ENCODE measurements at places on chromosomes 13 and 19.

- DNase-seq, result no peak
These were observed 37.7 kb downstream of the SLC6A16 start for GRCh38 chr19:49287141-49287770.

- peak; percentile 48 for DNase-seq
These were observed 18.0 kb upstream of the PNMA8B start for GRCh38 chr19:46513461-46514236.

GRCh38 chr19:32219881-32220472, 125.4 kb upstream of the ZNF507 start:
- no peak for DNase-seq

DNA sequence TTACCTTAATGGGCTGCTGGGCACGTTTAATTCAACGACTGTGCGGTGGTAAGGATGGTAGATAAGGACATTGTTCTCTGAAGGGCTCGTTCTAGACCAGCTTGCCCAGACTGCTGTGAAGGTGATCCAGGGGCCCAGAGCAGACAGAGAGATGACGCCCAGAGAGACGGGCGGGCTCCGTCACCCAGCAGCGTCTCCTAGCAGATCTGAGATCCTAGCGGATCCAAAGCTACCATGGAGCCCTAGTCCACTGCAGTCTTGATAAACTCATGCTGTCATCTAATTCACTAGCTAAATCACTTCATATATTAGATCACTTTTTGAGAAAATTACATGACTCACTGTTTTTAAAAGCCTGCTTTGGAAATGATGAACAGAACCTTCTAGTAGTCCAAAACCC, 21.5 kb downstream of the COL4A2 start:
- no peak for DNase-seq

DNA sequence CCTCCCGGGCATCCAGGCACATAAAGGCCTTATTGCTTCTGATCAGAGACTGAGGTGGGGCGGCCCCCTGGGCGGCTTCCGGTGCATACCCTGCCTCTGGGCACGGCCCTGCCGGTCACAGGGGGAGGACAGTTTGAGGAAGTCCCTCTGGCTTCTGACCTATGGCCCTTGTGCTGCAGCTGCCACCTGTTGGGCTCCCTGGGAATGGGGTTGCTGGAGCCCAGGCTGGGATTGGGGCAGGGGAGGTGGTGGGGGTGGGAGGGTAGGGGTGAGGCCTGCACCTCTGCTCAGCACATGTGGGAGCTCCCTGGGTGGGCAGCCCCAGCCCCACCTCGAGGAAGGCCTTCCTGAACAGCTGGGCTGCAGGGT, 10.7 kb downstream of the ANO8 start:
- no peak for DNase-seq

DNA sequence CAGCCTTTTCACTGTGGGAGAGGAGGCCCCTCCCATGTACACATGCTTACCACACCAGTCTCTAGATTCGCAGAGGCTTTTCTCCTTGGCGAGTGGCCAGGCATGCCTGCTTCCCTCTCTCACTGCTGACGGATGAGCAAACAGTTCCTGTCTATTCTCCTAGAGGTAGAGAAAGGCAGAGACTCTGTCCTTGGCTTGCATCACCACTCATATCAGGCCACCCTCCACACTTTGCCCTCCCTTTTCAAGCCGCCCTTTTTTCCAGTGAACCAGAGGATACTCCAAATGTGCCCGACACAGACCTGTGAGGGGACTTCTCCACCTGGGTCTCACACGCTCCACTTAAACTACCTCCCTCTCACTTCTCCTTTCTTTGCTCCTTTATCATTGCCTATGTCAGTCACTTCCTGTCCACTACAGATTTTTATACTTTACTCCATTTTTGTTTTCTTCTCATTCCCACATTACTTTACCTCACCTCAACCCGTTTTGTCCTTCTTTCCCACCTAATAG, 284.6 kb downstream of the DNAJC15 start:
- DNase-seq, result peak; percentile 70

DNA sequence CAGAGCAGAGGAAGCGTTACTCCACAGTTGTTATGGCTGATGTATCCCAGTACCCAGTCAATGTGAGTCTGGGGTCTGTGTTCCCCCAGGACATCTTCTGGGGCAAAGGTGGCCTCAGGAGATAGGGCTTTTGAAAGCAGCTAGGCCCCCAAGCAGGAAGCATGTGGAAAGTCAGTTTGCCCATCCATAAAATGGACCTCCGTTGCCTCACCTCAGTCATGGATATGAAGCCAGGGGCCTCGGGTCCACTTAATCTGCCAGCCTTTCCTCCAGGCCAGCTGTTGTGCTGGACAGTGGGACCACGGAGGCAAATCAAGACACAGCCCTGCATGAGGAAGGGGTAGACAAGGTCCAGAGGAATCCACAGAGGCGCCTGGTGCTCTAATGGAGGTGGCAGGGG, 3.3 kb downstream of the EPS8L1 start:
- DNase-seq, result no peak

DNA sequence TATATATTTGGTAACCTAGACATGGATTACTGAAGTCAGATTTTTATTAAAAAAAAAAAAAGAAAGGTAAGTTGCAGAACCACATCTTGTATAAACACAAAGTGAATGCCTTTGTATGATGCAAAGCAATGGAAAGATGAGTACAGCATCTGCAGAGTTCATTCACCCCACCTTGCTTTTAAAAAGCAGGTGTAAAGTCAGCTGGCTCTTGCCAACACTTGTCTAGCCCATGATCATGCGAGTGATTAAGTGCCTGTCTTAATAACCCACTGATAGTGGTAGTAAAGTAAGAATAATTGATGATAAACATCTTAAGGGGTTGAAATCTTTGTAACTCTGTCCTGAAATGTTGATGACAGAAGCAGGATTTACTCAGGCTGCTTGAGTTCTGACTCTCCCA, 710.4 kb downstream of the EFNB2 start:
- DNase-seq, result no peak

- DNase-seq, result no peak
These were observed 434.5 kb downstream of the OLFM4 start for GRCh38 chr13:53463106-53463505.

DNA sequence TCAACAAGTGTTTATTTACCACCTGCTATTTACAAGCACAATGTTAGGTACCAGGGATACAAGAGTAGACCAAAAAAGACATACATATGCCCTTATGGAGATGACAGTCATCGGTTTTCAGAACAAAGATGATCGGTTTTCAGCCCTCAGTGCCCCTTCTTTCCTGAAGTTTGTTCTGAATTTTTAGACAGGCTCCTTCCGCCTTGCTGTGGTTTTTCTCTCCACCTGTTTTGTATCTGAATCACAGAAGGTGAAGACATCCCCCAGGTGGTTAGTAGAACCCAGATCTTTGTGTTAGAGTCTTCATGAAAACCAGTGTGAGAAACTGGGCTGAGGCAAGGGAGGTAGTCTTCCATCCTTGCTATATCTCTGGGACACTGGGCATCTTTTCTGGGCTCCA, 23.5 kb downstream of the ACTL9 start:
- DNase-seq, result no peak

DNA sequence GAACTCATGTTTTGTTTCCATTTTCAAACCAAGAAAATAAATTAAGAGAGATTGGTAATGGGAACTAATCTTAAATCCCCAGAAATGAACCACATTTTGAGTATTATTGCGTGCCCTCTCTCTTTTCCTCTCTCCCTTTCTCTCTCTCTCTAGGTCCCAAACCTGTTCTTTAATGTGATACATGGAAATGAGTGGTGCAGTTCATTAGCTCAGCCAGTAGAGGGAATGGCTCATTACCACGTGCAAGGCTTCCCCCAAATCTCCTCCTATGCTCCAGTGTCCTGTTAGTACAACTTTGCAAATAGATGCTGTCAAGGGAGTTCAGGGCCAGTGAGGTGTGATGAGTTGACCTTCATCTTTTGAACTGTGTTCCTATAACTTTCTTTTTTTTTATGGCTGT, 178.4 kb downstream of the FGF9 start:
- peak; percentile 22 for DNase-seq

DNA sequence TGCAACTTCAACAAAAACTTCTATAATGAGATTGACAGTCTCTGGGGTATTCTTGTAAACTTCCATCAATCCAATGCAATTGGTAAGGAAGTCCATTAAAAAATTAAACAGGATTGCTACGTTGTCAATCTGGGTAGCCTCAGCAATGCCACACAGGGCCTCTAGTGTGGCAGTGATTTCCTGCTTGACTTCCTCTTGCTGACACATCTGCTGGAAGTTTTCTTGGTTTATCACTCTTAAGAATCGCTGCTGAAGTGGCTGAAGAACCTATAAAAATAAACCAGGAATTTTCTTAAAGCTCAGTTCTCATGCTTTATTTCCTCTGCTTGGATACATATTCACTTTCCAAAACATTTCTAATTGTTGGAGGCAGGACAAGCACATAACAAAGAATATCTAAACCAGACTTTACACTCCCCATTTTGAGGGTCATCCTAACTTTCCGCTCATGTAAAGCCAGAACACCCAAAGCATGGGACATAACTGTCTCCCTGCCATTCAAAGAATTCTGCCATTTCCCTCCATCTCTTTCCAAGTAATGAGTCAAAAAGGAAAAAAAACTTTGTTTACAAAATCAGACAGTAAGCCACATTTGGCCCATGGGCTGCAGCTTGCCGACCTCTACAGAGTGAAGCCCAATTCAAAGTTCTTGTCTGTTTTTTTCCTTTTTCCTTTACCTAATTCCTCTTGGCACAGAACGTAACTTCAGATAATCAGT, 23.2 kb upstream of the EEF1AKMT1 start:
- DNase-seq, result no peak

DNA sequence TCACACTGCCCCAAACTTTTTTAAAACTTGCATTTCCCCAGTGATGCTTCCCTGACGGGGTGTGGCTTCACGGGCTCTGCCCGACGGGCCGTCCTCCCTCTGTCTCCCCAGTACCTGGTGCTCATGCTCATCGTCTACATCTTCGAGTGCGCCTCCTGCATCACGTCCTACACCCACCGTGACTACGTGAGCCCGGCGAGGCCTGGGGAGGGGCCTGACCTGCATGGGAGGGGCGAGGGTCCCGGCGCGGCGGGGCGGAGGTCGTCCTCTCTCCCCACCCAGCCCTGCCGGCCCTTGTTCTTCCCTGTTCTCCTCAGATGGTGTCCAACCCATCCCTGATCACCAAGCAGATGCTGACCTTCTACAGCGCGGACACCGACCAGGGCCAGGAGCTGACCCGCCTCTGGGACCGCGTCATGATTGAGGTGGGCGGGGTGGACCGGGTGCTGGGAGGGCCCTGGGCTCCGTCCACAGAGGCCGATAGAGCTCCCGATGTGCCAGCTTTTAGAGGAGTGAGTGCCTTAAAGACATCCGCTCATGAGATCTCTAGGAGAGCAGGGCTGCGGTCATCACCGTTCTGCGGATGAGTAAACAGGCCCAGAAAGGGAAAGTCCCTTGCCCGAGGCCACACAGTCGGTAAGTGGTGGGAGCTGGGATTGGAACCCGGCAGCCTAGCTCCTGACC, 6.9 kb downstream of the UPK1A start:
- DNase-seq, result peak; percentile 87

DNA sequence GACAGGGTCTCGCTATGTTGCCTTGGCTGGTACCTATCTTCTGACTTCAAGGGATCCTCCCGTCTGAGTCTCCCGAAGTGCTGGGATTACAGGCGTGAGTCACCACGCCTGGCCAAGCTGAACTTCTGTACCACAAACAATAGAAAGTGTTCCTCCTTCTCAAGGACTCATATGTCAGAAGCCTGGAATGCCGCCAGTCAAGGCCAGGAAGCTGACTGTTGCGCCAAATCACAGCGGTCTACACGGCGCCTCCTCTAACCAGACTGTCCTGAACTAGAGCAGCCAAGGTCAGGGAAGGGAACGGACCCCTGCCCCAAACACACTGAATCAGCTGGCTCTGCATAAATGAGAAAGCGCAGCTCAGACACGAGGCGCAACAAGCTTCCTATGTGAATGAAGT, 14.6 kb downstream of the RAB20 start:
- DNase-seq, result peak; percentile 74
